NCI-H2227 treated with DMSO at 0.1 percent for 48 hours (cell line): ENCODE measurements at places on chromosomes 7 and 10.

DNA sequence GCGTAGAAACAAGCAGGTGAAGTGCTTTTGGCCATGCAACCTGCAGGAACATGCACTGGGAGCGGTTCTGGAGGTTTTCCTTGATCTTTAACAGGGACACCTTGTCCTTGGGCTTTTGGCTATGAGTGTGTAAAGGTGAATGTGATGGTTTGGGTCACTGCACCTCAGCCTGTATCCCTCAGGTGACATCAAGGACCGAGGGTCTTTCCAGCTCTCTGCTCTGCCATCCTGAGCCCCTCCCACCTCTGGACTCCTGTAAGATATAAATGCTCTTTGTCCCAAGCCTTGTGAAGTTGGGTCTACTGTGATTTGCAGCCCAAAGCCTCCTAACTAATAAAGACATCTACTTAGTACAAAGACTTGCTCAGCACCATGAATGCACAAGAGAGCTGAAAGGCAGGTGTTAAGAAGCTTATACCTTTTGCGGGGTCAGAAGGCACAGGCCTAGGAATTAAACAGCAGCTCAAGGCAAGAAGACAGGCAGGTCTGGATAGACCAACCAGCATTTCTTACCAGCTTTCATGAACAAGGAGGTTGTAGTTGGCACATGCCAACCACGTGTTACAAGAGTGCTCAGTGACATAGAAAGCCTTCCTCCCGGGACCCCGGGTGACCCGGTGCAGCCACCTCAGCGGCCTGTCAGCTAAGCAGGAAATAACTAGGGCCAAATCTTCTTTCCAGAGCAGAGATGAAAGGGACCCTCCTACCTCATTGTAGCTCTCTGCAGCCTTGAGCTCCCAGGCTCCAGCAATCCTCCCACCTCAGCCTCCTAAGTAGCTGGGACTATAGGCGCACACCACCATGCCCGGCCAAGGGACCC, 89.9 kb downstream of the CARD11 start:
- DNase-seq: no peak

DNA sequence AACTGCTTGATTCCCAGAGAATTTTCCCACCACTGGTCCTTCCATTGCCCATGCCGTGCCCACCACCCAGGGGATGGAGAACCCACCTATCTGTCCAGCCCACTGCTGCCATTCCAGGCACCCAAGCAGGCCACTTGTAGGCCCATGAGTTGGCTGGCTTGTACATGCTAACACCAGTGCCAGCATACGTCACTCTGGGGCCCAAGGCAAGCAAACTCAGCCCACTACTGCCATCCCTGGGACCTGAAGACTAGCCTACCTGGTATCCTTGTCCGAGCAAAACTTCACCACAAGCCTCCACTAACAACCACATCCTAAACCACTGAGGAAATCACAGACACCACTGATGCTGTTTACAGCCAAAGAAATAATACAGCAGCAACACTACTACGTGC, 44.7 kb upstream of the CDK6 start:
- DNase-seq: no peak

DNA sequence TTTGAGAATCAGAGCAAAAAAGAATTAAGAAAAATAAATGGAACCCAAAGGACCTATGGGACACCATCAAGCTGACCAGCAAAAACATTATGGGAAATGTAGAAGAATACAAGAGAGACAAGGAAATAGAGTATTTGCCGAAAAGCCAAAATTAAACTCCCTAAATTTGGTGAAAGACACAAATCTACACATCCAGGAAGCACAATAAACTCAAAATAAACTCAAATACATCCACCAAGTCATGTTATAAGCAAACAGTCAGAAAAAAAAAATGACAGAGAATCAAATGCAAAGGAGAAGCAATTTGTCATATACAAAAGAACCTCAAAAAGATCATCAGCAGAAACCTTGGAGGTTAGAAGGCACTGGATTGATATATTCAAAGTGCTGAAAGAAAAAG, 105.4 kb downstream of the ZNF33B start:
- no peak for DNase-seq

- DNase-seq: no peak
Observed at GRCh38 chr7:39971924-39972323, 21.9 kb downstream of the CDK13 start.

DNA sequence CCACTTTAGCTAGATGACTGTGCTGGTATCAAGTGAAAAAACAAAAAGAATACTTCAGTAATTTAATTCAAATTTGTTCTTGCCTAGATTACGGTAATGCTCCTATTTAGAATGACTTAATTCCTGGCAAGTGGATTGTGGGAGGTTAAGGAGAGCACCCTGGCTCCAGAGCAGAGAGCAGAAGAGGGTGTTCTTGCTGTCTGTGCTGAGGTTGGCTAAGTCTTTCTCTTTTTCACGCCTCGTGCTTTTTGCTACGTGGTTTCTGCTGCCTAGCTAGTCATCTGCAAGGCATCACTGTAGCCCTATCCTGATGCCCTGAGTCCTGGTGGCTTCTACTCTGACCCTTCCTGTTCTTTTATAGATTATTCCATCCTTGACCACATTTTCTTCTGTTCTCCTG, 101.4 kb downstream of the INSYN2A start:
- DNase-seq: no peak

DNA sequence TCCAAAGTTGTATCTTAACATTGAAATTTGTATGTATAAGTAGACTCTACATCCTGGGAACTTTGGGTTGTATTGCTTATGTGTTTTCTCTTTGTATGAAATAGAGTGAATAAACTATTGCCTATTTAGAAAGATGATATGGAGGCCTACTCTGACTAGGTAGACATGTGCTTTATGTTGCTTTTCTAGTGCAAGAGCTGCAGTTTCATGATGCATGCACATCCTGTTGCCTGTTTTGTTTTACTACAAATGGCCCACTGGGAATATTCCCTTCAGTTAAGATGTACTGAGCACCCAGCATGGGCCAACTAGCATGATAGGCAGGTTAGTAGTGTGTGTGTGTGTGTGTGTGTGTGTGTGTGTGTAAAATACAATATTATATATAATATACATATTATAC, 282.1 kb upstream of the LRGUK start:
- DNase-seq: no peak

GRCh38 chr10:85429126-85429525, 937.5 kb downstream of the GRID1 start:
- no peak for DNase-seq

GRCh38 chr10:50456719-50457118, 167.0 kb downstream of the SGMS1 start:
- DNase-seq: no peak

DNA sequence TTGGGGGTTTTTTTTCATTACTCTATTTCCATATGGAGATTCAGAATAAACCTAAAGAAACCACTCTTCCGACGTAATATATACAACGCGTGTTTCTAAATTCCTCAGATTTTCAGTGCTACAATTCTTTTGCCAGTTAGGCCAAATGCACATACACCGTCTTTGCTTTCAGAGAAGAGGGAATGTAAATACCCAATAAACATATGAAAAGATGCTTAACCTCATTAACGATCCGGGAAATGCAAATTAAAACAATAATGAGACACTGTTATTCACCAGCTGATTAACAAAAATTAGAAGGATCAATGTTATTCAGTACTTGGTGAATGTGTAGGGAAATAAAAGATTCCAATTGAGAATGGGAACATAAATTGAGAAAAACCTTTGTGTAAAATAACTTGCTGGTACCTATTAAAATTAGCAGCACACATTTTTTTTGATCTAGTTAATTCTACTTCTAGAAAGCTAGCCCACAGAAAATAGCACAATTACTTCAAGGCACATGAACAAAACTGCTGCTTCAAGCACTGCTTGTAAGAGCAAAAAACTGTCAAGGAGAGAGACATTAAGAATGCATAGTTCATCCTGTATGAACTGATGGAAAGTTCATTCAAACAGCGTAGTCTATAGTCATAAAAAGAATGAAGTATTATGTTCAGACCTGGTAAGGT, 56.7 kb downstream of the FGFR2 start:
- DNase-seq: no peak

GRCh38 chr7:16063221-16063620, 358.1 kb downstream of the CRPPA start:
- no peak for DNase-seq

DNA sequence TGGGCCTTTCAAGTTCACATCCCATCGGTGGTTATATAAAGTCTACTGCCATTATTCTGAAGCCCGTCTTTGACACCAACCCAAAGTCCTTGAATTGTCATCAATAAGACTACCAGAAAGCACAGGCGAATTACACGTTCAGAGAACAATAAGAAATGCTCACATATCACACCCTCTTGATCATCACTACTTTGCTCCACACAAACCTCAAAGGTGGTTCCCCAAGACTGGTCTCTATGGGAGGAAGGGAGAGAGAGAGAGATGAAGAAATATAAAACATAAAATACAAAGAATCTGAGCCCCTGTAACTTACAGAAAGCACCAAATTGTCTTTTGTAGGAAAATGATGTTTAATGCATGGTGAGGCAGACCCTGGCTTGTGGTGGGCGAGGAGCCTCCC, 4.4 kb downstream of the HIPK2 start:
- no peak for DNase-seq

- DNase-seq: no peak
Observed at GRCh38 chr7:44595934-44596635, 10.3 kb upstream of the OGDH start.

GRCh38 chr10:63707254-63707910, 186.2 kb downstream of the REEP3 start:
- DNase-seq: no peak

DNA sequence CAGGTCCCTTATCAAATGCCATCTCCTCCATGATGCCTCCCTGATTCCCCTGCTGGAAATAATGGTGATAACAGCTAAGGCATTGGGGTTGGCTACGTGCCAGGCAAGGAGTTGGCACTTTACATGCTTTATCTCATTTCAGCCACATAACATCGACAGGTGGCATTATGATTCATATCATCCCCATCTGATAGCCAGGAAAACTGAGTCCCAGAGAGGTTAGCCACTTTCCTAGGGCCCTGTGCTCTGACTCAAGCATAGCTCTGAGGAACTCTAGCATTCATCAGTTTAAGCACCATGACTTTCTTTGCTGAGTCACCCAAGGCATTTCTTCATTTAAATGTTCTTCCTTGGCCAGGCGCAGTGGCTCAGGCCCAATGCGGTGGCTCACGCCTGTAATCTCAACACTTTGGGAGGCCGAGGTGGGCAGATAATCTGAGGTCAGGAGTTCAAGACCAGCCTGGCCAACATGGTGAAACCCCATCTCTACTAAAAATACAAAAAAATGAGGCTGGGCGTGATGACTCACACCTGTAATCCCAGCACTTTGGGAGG, 6.6 kb downstream of the LEP start:
- DNase-seq: no peak

- no peak for DNase-seq
Observed at GRCh38 chr10:52539463-52539862, 225.4 kb downstream of the DKK1 start.

GRCh38 chr7:1667566-1668395, 2.3 kb upstream of the ELFN1 start:
- no peak for DNase-seq

DNA sequence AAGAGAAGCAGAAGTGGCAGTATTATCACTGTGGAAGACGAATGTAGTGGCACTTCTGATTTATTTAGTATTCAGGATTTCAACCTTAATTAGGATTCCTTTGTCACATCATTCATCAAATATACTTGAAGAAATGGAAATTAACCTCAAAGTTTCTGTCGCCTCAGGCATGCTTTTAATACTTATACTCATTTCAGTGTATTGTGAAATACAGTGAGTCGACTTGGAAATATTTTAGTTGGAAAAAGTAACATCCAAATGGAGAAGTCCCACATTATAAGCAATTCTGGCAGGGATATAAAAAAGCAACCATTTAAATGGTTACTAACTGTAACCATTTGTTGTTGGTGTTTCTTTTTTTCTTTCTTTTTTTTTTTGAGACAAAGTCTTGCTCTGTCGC, 648.8 kb downstream of the ARL4A start:
- DNase-seq: no peak

- no peak for DNase-seq
Observed at GRCh38 chr10:119807960-119808697, 64.5 kb downstream of the MCMBP start.

DNA sequence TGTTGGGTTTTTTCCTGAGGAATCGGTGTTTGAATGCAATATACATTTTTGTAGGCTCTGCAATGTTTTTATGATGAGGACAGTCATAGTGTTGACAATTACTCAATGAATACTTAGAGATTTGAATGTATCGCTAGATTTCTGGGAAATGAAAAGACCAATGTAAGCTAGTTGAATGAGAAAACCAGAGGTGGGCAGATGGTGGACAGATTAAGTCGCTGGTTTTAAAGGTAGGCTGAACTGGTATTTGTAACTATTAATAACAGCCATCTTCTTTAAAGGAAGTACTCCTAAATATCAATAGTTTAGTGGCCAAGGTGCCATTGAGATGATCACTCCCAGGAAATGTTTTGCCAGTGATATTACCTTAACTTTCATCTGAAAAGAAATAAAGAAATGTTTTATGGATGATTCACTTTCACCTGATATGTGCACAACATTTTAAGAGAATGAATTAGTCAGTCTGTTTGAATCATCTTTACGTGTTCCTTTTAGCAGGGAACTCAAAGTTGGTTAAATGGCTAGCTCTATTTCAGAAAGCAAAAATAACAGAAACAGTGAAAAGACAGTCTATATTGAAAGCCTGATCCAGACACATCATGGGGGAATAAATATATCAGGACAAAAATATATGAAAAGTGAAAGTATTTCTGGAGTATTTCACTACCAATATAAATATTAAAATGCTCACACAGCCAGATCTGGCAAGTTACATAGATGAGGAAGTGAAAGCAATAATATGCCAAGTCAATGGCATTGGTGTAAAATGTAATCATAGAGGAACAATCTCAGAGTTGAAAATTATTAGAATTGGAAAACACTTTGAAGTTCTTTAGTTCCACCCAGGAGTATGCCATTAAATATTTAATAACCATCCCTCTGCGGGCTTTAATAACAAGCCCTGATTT, 20.7 kb downstream of the MET start:
- no peak for DNase-seq

- no peak for DNase-seq
Observed at GRCh38 chr10:106312087-106312486, 852.4 kb downstream of the SORCS1 start.

- no peak for DNase-seq
Observed at GRCh38 chr7:103348452-103348851, 1.0 kb downstream of the PSMC2 start.

GRCh38 chr7:123367484-123368122, 166.8 kb downstream of the IQUB start:
- no peak for DNase-seq

GRCh38 chr10:81730891-81731290, 144.1 kb upstream of the NRG3 start:
- no peak for DNase-seq

- DNase-seq: no peak
Observed at GRCh38 chr7:35760143-35760745, 40.6 kb upstream of the SEPTIN7 start.
